ENCODE measurements at places on chromosomes 13 and 19.

DNA sequence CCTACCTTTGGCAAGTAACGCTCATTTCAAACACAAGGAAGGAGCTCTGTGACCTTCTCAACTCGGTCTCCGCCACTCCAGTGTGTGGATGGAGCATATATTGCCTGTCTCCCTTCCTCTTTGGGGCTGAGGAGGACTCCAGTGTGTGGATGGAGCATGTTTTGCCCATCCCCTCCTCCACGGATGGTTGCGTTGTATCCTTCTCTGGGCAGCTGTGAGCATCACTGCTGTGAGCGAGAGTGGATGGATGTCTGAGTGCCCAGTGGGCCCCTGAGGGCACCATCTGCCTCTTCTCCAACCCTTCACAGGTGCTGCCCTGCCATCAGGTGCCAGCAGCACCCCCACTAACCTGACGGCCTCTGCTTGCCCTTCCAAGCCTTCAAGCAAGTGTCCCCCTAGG is 186.2 kb downstream of the TEX29 start:
- no peak for DNase-seq

DNA sequence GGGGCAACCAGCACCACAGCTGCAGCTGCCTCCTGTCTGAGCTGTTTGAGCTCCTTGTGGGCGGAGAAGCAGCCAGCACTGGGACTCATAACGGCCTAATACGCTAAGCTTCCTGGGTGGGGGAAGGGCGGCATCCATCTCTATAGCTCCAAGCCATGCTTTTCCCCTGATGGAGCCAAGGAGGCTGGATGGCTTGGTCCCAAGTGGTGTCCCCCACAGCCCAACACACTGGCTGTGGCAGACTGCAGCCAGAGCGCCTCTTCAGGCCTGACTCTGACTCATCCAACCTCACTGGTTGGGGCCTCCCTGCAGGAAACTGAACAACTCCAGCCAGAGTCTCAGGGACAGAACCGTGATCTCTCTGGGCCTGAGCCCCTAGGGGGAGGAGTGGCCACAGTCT is 537.3 kb downstream of the SUCLA2 start:
- no peak for DNase-seq

DNA sequence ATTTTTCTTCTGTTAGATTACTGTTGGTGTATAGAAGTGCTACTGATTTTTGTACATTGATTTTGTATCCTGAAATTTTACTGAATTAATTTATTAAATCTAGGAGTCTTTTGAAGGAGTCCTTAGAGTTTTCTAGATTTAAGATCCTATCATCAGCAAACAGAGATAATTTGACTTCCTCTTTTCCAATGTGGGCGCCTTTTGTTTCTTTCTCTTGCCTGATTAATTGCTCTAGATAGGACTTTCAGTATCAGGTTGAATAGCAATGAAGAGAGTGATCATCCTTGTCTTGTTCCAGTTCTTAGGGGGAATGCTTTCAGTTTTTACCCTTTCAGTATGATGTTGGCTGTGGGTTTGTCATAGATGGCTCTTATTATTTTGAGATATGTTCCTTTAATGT is 5.6 kb upstream of the CD33 start:
- peak; percentile 31 for DNase-seq

DNA sequence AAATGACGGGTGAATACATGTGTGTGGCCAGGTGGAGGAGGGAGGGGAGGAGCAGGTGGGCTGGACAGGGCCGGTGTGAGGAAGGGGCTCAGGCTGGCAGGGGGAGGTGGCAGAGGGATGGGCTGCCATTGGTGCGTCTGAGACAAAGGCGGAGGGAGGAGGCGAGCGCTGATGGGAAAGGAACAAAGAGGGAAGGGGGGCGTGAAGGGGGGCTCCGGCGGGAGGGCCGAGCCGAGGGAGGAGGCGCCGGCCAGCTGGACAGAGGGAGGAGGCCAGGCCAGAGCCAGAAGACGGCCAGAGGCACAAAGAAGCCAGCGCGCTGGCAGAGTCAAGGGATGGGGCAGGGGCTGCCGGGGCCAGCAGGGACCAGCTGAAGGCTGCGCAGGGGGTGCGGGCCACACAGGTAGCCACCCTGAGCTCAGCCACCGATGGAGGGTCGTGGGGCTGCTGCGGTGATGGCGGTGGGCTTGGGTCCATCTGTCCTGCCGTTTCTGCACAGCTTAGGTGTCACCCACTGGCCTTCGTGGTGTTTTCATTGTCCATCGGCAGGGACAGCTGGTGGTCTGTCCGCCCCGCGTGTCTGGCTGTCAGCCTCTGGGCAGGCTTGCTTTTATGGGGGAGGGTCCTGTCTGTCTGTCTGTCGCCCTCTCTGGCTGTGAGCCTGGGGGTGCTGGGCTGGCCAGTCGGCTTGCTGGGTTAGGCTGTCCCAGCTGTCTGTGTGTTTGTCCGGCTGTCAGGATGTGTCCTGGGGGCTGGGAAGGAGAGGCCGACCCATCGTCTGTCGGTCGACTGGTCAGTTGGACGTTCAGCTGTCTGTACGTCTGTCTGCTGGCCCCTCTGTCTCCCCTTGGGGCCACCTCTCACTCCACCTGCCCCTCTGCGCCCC is 2.2 kb downstream of the APC2 start:
- DNase-seq = no peak

GRCh38 chr13:34391076-34391475 is 551.0 kb upstream of the NBEA start:
- no peak for DNase-seq

- no peak for DNase-seq
These were observed 7.1 kb downstream of the RBM26 start for GRCh38 chr13:79398915-79399314.

GRCh38 chr13:73810647-73811046 is 323.6 kb downstream of the KLF12 start:
- no peak for DNase-seq

- no peak for DNase-seq
These were observed 5.0 kb downstream of the CLEC11A start for GRCh38 chr19:50728084-50728737.

GRCh38 chr13:105436943-105437342 is 1098.5 kb downstream of the EFNB2 start:
- DNase-seq = no peak

- DNase-seq = no peak
These were observed 18.5 kb downstream of the RNASEH2B start for GRCh38 chr13:50928102-50928501.

GRCh38 chr19:7904074-7905020 is 670 bp downstream of the MAP2K7 start:
- no peak for DNase-seq

DNA sequence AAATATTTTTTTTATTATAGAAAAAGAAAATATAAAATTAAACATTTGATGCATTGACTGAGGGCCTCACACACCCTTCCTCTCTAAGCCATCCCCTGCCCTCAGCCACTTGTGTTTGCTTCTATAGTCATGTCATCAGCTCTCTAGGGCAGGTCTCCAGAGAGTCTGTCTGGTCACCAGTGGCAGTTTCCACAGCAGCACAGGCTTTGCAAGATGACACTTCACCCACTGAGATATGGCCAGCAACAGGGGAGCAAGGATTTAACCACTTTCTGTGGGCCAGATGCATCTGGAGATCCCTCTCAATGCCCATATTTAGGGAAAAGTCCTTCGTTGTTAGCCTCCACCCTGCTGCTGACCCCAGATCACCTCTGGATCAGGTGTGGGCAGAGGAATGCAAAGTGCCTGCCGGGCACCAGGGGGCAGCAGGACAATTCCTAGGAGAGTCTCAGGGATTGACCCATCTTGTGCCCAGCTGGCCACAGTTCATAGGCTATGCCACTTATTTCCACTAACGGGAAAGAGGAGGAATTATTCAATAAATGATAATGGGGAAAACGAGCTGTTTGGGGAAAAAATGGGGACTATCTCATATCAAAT is 4.8 kb downstream of the ABCC4 start:
- no peak for DNase-seq

DNA sequence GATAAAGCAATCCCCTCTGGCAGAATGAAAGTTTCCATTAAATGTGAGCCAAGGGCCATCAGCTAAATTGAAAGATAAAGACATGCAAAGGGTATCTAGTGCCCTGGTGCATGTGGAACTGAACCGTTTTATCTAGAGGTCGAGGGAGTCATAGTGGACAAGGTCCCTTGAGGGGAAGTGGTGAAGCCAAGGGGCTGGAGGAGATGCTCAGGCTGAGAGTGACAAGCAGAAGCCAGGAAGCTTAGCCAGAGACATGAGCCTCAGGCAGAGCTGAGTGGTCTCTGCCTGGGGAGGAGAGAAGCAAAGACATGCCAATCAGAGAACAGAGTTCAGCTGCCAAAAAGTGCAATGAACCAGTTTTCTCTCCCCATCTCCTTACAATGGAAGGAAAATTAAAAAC is 68.1 kb upstream of the SLC10A2 start:
- no peak for DNase-seq

DNA sequence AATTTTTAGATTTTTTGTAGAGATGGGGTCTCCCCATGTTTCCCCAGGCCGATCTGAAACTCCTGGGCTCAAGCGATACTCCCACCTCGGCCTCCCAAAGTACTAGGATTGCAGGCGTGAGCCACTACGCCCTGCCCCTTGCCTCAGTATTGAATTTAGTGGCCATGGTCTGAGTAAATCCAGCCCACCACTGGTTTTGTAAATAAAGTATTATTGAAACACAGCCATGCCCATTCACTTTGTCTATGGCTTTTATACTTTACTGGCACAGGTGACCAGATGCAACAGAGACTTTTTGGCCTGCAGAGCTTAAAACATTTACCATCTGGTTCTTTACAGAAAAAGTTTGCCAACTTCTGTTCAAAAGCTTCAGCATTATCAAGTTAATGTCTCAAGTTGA is 143.8 kb downstream of the PTPRS start:
- no peak for DNase-seq

- no peak for DNase-seq
These were observed 2.1 kb upstream of the BSG start for GRCh38 chr19:570251-570686.

DNA sequence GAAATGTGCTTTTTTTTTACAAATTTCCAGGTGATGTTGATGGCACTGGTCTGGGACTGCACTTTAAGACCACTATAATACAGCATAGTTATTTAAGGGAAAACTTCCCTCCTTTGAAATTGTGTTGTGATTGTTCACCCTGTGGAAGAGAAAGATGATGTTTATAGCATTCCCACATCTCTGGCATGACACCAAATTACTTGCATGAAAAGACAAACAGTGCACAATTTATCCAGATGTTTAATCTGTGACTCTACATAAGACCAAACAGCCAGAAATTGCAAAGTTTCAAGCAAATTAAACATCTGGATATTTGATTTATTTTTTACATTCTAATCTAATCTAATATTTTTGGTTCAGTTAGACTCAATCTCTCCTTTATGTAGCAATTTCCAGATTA is 51.6 kb downstream of the UFM1 start:
- DNase-seq = no peak

DNA sequence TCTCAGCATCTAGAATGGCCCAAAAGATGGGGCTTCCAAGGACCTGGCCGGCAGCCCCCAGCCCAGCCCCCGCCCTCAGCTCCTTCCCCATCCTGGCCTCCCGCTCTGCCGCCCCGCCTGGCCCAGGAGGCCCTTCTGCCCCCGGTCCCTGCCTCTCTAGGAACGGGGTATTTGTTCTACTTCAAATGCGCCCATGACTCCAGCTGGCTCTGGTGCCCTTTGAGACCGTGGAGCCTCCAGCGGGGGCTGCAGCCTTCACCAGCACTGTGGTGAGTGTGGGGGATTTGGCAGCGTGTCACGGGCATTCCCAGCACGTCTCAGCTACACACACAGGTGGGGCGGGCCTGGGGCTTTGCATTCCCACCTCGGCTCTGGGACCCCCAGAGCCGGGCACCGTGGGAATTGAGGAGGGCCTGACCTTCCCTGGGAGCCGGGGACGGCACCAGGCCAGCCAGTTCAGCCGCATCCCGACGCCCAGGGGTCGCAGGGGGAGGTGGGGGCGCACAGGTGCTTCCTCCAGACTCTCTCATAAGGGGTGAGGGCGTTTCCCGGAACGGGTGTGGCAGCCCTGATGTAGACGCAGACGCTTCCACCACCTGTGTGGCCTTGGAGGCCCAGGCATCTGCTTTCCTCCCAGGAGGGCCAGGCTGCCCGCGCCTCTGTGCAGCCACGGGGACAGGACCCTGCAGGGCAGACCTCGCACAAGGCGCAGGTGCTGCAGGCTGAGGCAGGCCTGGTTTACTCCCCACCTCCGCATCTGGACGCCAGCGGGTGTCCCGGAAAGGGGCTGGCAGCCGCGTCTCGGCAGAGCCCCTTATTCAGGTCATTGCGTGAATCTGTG is 947 bp downstream of the ATP4B start:
- no peak for DNase-seq

DNA sequence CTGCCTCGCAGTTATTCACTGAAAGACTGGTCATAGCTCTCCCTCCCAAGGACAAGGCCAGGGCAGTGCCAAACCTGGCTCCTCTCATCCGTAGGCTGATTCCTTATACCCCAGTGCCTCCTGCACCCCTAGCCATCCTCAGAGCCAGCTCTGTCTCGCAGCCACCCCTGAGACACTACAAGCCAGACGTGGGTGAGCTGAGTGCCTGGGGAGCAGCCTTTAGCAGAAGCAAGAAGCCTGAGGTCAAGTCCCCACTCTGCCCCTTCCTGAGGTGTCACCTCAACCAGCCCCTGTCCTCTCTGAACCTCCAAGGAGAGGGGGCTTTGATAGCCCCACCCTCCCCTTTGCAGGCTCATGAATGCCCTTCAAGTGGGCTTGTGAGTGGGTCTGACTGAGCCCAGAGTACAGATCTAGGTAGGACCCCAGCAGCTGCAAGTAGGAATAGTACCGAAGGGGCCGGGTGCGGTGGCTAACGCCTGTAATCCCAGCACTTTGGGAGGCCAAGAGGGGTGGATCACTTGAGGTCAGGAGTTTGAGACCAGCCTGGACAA is 14.8 kb upstream of the AKAP8L start:
- no peak for DNase-seq

DNA sequence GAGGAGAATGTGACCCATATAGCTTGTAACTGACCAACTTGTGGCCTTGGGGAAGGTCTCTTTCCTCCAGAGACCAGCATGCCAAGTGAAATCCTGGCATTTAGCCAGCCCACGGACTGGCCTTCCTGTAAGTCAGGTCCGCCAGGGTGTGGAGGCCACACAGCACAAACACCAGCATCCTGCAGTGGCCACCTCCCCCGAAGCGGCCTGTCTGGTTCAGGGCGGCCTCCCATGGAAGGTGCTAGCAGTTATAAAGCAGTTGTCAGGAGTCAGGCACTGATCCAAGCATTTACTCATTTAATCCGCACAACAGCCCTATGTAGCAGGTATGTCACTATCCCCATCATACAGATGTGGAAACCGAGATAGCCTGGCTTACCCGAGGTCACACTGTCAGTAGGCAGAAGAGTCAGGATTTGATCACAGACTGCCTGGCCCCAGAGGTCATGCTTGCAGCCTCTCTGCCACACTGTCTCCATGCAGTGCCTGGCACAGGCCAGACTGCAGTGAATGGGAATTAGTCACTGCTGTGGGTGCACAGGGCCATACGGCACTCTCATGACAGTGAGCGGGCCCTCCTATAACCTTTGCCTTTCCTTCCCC is 36.7 kb downstream of the CAPN12 start:
- no peak for DNase-seq

- DNase-seq = no peak
These were observed 16.4 kb downstream of the SIX5 start for GRCh38 chr19:45752639-45753038.

GRCh38 chr19:31596751-31597150 is 247.5 kb upstream of the TSHZ3 start:
- DNase-seq = no peak
